ENCODE measurements at places on chromosomes 12 and 14.
A peak's percentile ranks its signal among the peaks of the same experiment; 100 is the strongest.

- no peak for DNase-seq
Measured at GRCh38 chr14:79405512-79405910, 805.8 kb downstream of the DIO2 start.

DNA sequence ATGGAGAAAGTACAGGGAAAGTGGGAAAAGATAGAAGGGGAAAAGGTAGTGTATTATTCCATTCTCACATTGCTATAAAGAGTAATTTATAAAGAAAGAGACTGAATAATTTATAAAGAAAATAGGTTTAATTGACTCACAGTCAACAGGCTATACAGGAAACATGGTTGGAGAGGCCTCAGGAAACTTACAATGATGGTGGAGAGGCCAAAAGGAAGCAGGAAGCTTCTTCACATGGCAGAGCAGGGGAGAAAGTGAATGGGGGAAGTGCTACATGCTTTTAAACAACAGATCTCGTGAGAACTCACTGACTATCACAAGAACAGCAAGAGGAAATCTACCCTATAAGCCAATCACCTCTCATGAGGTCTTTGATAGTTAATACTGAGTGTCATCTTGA, 725.0 kb upstream of the FLRT2 start:
- DNase-seq, result no peak

- no peak for DNase-seq
Measured at GRCh38 chr12:31897781-31898503, 61.3 kb upstream of the RESF1 start.

- no peak for DNase-seq
Measured at GRCh38 chr12:66739940-66740651, 61.2 kb upstream of the GRIP1 start.

GRCh38 chr12:83461336-83461935, 774.7 kb downstream of the TMTC2 start:
- no peak for DNase-seq

DNA sequence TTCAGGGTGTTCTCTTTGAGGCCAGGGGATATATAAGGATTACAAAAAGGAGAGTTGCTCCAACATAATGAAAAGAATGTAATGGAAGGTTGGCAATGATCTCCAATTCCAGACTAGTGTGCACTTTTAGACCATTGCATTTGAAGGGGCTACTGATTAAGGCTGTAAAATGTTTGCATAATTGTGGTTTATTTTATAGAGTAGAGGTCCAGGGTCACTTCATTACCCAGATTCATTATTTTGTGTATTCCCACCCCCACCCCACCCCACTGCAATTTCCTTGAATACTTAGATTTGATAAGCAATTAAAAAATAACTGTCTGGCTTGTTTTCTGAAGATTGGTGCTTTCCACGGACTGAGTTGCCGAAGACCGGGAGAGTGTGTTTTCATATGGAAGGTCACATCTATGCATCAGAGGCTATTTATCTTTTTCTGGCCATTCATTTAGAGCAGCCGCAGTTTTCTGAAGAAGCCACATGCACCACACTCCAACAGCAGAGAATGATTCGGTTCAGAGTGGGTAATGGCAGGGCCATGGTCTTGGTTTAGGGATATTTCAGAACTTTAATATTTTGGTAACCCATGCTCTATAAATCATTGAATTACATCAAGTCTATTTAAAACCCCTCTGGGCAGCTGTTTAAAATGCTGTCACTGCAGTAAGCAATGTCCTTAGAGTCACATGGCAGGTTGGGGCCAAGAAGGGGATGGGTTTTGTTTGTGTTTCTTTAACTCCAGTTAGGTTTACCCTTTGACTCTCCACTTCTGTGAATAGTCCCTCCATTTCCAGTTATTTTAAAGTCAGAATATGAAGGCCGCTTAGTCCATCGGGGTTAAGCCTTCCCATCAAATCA, 94.6 kb downstream of the TMEM30B start:
- no peak for DNase-seq

GRCh38 chr12:50221228-50222008, 54.2 kb upstream of the CERS5 start:
- no peak for DNase-seq

- no peak for DNase-seq
Measured at GRCh38 chr12:105443802-105444652, 113.5 kb downstream of the C12orf75 start.

DNA sequence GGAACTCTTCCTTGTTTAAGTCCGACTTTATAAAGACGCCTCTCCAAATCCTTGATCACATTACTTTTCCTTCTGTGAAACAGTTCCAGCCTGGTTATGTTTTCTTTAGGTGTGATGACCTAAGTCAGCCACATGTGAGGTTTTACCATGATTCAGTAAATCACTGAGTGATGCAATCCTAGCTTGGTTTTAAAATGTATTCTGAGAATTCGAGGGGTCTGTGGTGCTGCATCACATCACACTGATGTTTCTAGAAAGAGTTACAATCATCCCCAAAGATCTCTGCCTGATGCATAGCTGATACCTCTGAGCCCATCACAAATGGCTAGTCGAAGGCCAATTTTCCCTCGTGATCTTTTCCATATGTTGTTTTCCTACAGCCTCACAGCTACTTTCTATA, 152.7 kb downstream of the ANO2 start:
- DNase-seq, result no peak

- no peak for DNase-seq
Measured at GRCh38 chr12:82507686-82508085, 149.4 kb downstream of the METTL25 start.

- DNase-seq, result no peak
Measured at GRCh38 chr12:144650-145284, 69.2 kb downstream of the SLC6A12 start.

DNA sequence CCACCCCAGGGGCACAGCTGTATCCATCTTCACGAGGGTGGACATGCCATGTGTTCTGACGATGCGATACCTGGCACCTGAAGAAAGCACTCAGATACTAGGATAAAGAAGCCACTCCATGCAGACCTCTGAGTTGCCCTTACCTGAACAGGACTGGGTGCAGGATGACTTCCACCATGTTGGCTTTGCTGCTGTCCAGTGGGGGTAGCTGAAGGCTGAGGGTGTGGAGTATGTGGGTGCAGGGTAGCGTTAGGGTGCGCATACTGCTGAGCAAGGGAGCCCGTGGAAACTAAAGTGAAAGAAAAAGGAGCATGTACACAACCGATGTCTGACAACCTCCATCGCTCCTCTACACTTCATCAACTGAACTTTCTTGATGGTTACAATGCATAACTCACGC, 51.3 kb downstream of the SH2B3 start:
- no peak for DNase-seq

- no peak for DNase-seq
Measured at GRCh38 chr12:73950507-73950906, 587.1 kb upstream of the ATXN7L3B start.

- DNase-seq, result no peak
Measured at GRCh38 chr14:59256331-59256730, 67.9 kb downstream of the DAAM1 start.

GRCh38 chr14:49875640-49876198, 17.2 kb upstream of the ARF6 start:
- DNase-seq, result no peak

GRCh38 chr12:106409878-106410277, 52.3 kb downstream of the POLR3B start:
- DNase-seq, result no peak

- no peak for DNase-seq
Measured at GRCh38 chr14:81416194-81416952, 16.2 kb upstream of the STON2 start.

- DNase-seq, result no peak
Measured at GRCh38 chr14:95776798-95777534, 63.0 kb upstream of the TCL1A start.

GRCh38 chr12:111076611-111077451, 156.5 kb upstream of the MYL2 start:
- DNase-seq, result no peak

DNA sequence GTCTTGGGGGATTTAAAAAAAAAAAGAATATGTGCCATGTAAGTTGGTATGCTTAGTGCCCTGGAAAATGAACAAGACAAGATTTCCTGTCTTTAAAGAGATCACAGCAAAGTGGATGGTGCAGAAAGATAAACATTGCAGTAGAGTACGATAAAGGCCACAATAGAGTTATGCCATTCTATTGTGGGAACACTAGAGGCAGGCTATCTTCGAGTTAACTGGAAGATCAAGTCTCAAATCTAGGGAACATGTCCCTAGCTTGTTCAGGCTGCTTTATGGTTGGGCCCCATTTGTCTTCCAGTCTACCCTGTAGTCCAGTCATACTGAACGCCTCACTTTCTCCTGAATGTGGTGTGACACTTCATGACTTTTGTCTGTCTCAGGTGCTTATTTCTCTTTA, 18.7 kb upstream of the CCT2 start:
- DNase-seq, result no peak

DNA sequence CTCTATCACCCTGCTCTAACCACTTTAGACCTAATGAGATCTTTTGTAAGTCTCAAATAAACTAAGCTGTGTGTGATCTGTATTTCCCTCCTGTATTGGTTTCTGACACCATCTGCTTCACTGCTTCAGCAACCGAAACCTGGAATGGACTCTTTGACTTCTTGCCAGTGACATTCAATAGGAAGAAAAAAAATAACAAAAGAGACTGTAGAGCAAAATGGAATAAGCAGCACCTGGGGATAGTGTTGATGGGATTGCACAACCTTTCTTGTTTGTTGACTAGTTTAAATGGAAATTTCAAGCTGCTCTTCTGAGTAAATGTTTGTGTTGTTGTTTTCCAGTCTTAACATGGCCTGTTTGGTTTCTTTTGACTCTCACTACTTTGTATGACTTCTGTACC, 888.6 kb upstream of the SEL1L start:
- no peak for DNase-seq

DNA sequence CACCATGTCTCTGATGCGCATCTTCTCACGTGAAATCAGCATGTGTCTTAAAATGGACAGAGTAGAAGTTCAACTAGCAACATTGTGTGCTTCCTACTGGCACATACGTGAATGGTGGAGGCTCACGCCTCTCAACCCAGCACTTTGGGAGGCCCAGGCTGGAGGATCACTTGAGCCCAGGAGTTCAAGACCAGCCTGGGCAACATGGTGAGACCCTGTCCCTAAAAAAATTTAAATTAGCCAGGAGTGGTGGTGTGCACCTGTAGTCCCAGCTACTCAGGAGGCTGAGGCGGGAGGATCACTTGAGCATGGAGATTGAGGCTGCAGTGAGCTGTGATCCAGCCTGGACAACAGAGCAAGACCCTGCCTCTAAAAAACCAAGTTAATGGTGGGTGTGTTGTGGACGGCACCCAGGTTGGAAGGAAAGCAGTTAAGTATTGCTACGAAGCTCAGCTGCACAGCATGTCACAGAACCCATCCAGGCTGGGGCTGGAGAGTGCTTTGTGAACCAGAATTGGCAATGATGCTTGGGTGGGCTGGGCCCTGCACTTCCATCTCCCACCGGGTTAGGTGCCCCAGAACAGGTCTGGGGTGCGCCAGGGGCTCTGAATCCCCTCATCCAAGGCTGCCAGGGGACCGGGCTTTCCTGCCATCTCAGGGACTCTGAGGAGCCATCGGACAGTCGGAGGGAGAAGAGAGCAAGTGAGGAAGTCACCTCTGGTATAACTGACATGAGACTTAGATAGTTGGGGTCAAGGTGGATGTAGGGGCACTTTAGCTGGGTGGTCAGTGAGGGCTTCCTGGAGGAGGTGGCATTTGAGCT, 33.0 kb upstream of the ULK1 start:
- DNase-seq, result no peak

- peak; percentile 61 for DNase-seq
Measured at GRCh38 chr14:103260629-103261124, 73.4 kb upstream of the EIF5 start.

DNA sequence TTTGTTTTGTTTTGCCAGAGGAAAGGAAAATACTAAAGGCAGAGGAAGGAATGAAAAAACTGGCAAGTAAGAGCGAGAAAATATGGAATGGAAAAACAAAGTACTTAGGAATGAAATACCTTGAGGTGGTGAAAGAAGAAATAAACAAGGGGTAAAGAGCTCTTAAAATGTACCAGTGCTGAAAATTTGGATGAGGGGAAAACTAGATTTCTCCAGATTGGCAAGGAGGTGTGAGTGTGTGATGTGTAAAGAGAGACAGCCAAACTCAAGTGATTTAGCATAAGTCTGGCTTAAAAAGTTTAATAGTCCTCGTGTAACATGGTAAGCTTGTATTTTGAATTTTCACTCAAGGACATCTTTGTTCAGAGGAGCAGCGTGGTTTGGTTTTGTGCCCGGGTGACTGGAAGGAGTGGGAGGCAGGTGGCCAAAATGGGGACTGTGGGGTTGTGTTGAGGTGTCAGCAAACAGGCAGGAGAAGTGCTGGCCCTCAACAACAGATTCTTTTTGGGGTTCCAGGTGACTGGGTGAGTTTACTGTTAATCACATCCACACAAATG, 102.7 kb downstream of the DACT1 start:
- no peak for DNase-seq

- no peak for DNase-seq
Measured at GRCh38 chr14:76696361-76696760, 64.9 kb upstream of the VASH1 start.

DNA sequence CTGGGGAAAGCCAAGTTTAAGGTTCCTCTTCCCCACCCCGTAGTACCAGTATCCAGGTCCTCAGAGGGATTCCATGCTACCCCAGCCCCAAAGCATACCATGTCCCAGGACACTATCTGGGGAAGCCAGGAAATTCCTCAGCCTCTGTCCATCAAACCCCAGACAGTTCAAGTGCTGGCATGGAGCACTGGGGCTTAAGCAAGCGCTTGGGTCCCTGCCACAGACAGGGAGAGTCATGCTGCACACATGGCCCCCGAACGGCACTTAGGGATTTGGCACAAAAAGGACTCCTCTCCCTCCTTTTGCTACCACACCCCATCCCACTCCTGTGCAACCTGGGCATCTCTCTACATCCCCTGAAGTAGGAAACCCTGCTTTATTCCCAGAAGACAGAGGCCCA, 21.8 kb downstream of the ADCY6 start:
- DNase-seq, result no peak

- no peak for DNase-seq
Measured at GRCh38 chr14:29311983-29312382, 545.4 kb downstream of the FOXG1 start.

GRCh38 chr14:61963926-61964325, 201.7 kb downstream of the SNAPC1 start:
- no peak for DNase-seq

GRCh38 chr14:50667996-50668825, at the start of gene SAV1:
TSS of gene SAV1 (minus strand) at chr14:50668306. CDS start at chr14:50667967, 339 bp downstream.
- peak; percentile 91 for DNase-seq

DNA sequence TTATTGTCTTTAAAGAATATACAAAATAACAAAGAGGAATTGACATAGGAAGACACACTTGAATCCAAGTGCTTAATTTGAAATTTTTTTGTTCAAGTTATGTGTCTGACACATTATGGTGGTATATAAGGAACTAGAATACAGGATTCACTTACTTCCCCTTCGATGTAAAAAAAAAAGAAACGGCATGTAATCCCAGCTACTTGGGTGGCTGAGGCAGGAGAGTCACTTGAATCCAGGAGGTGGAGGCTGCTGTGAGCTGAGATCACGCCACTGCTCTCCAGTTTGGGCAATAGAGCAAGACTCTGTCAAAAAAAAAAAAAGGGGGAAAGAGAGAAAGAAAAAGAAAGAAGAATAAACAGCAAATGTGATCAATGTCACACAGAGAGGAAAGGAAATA, 8.9 kb downstream of the CLEC12A start:
- no peak for DNase-seq

- peak; percentile 55 for DNase-seq
Measured at GRCh38 chr12:40010899-40011774, 94.7 kb downstream of the SLC2A13 start.

- no peak for DNase-seq
Measured at GRCh38 chr12:42444192-42444943, 118.4 kb downstream of the PPHLN1 start.

- DNase-seq, result no peak
Measured at GRCh38 chr12:113261847-113262470, 40.7 kb downstream of the TPCN1 start.
